ENCODE measurements at places on chromosomes 7 and 10.

DNA sequence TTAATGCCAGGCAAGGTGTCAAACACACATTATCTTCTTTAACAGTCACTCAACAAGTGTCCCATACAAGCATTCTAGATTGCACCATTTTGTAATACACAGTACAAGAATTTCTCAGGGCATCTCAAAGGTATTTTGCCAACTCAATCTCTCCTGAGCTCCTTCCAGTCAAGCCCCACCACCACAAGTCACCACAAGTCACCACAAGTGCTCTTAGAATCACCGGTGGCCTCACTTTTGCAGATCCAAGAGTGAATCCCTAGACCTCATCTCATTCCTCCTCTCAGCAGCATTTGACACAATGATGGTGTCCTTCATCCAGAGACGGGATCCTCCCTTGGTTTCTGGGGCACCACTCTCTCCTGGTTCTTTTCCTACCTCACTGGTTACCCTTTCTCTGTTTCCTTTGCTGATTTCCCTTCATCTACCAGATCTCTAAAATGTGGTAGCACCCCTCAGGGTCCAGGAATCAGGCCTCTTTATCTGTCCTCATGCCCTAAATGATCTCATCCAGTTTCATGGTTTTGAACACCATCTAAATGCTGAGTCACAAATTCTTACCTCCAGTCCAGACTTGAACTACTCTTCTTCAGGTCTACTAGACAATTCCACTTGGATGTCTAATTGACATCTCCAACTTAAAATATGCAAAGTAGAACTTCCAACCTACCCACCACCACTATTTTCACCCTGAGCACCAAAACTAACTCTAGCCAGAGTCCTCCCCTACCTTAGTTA, 26.9 kb downstream of the VPS41 start:
- DNase-seq, result no peak

- no peak for DNase-seq
Measured at GRCh38 chr7:151460474-151460855, 20.5 kb upstream of the CRYGN start.

GRCh38 chr7:140026935-140027334, 35.8 kb downstream of the PARP12 start:
- DNase-seq, result no peak

DNA sequence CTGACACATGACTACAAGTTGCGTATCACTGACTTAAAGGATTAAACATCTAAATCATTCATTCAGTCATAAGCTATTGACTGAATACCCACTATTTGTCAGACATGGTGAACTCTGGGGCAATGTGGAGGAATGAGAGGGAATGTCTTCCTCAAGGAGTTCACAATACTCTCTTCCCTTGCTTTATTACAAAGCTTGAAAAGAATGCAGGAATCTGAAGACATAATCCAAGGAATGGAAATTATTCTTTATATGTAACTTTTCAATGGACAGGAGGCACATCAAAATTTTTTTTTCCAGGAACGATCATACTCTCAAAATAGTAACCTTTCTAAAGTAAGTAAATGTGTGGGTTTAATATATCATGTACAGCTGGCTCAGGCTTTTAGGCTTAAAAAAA, 111.9 kb downstream of the ATXN7L1 start:
- no peak for DNase-seq

DNA sequence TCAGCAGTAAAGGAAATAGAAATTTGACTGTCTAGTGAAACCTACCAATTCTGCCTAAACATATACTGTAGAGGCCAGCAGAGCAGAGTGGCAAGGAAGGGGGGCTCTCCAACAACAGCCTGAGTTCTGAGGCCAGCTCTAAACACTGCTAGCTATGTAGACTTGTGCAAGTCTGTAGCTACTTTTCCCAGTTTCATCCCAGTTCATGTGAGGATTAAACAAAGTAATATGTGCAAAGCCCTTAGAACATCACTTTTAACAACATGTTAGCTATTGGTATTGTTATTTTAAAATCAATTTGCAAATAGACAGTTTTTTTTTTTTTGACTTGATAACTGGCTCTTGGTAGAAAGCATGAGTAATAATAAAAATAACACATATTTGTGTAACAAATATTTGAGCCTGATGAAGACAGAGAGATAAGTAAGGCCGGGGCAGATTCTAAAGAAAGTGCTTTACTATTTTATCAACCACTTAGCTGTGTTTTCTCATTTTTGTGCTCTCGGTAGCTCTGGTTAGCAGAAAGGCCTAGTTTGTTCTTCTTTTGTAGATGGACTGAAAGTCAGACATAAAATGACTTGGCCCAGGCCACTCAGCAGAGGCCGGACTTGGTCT, 9.3 kb downstream of the CHST12 start:
- DNase-seq, result no peak

DNA sequence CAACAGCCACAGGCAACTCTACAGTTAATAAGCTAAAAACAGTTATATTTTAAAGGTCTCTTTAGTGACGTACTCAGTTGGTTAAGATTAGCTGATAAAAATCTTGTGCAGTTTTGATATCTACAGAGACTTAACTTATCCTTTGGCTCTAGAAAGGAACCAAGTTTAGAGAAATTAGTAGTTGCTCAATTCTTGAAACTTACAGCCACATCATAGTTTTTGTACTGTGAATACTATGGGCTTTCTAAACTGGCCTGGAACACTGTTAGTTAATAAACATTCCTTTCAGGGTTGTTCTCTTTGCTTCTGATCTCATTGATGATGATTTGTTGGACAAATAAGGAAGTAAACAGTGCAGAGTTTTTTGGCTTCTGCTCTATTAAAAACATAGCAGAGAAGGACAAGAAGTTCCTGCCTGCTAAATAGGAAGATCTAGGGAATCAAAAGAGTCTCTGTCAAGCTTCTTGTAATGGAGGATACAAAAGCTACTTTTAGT, 73.1 kb downstream of the MKLN1 start:
- DNase-seq, result no peak

DNA sequence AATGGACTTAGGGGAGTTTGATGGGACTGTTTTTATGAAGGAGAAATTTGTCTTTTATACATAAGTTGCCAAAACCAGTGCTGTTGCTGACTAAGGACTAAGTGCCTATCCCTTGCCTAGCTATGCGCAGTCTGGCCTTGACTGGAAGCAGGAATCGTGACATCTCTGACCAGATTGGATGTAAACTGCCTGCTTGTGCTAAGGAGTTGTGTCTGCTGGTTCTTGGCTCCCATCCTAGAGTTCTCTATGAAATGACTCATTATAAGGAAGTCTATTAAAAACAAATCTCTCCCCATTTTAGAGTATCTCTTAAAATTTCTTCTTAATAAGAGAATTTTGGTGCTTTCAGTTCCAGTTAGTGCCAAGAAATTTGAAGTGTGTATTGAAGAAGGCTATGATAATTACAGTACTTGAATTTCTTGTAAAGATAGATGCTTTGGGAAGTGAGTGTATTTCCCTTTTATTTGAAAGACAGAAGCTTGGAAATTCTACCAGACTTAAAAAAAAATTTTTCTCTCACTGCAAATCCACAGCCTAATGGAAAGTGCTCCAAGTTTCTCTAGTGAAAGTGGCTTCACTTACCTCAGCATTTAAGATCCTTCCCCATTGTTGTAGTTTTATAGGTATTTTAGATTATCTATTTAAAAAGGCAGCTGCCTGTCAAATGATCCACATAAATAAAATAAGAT, 77.6 kb downstream of the BICC1 start:
- no peak for DNase-seq

DNA sequence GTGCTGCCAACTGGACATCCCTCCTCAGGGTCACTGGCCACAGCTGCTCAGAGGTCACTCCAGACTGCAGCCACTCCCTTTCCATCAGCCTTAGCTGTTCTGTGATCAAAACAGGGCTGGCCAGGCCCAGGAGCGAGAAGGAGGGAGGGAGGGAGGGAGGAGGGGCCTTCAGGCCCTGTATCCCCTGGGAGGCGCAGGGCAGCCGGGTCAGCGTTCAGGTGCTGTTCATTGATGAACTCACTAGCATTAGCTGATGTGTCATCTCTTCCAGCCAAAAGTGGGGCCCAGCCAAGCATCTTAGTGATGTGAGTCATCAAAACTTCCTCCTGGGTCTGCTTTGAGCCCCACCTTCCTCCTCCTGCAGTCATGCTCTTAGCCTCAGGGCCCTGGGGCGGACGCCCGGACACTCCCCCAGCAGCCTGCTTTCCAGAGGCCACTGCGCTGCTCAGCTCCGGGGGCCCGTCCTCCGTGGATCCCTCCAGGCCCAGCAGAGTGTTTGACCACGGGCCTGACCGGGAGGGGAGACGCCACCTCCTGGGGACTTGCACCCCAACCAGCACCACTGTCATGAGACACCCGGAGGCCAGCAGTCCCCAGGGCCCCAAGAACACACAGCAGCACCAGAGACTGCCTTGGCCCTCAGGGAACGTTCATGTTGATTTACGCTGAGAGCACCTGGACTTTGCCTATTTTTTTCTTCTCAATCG, 149.2 kb downstream of the PRKAG2 start:
- DNase-seq, result peak; percentile 50

GRCh38 chr7:2350861-2351260, 3.8 kb upstream of the EIF3B start:
- DNase-seq, result no peak

- no peak for DNase-seq
Measured at GRCh38 chr10:130218936-130219335, 82.7 kb downstream of the GLRX3 start.

- DNase-seq, result no peak
Measured at GRCh38 chr10:132959559-132959961, 17.2 kb upstream of the CFAP46 start.

DNA sequence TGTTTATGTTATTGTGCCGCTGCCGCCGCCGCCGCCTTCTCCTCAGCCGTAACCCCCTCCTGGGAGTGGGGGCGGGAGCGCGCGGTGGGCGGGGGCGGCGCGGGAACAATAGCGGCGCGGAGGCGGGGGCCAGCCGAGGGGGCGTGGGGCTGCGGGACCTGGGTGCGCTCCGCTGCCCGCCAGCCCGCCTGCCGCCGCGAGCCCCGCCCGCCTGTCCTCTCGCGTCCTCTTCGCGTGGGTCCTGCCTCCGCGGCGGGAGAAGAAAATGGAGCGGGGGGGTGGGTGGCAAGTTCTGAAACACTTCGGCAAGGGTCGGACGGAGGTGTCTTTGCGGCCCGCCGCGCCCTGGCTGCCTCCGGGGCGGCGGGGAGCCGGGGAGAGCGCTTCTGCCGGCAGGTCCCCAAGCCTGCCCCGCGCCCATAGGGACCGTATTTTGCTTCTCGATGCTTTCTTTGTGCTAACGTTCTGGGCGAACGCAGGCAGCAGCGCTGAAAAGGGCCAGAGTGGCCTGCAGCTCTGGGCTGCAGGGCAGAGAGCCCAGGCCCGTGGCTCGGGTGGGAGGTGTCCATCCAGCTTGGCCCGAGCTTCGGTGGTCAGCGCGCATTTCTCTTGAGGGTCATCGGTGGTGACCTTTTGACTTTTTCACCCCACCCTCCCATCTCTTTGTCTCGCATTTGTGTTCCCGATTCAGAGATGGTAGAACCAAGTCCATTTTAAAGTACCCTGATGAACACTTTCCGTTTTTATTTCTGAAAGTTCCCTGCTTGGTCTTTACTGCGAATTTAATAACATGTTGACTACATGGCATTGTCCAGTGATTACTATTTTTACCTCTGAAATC, 613 bp downstream of the MAPK8 start:
- DNase-seq, result peak; percentile 17
